ENCODE measurements at places on chromosomes 6 and 20. TPM values are rescaled to one million over a fixed set of nuclear protein-coding genes. Genes with fewer than 3 reads are reported as not detected.

- no peak for DNase-seq
These were observed 157.4 kb downstream of the HACE1 start for GRCh38 chr6:104702126-104702841.

DNA sequence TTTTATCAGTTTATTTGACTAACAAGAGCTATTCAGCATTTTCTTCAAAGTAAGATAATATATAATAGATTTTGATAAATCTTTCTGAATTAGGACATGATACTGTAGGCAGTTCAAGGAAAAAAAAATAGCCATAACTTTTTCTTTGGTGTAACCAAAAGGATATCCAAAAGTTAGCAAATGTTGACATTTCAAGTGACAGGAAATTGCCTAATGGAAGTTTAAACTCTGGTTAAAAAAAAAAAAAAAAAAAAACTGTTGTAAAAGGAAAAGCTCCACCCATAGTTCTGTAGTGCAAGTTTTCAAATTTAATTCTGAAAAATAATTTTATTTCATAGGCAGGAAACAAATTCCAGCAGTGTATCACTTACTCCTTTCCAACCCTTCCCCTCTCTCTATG is 18.8 kb downstream of the HEBP2 start:
- DNase-seq: no peak

- no peak for DNase-seq
These were observed 8.9 kb upstream of the AHI1 start for GRCh38 chr6:135506270-135506997.

GRCh38 chr20:10662661-10663458 is 10.9 kb downstream of the JAG1 start:
- no peak for DNase-seq

GRCh38 chr6:12126051-12126450 is 113.9 kb downstream of the HIVEP1 start:
- DNase-seq: no peak

- no peak for DNase-seq
These were observed 131.6 kb upstream of the ID4 start for GRCh38 chr6:19705606-19706005.

The SIGLEC1 gene
- total RNA-seq: not detected

The ZNF343 gene
- 6.9 TPM for total RNA-seq

The MATN4 gene
- total RNA-seq: 0.50 TPM
